ENCODE measurements at places on chromosomes 11 and 22.
A peak's percentile ranks its signal among the peaks of the same experiment; 100 is the strongest.

DNA sequence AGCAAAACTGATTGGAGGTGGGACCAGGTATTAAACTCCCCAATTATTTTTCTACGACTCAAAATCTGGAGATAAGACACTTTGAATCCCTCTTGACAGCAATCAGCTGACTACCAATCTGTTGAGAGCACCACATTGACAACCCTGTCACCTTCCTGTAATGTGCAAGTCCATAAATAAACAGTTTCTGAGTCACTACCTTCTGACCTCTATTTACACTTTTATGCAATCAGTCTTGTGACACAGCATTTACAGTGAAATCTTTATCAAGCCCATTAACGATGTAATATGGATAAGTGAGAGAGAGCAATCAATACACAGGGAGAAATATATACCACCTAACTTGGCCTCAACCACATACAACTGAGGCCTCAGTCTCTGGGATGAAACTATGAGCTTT, 283.7 kb upstream of the ANO5 start:
- DNase-seq, result no peak

DNA sequence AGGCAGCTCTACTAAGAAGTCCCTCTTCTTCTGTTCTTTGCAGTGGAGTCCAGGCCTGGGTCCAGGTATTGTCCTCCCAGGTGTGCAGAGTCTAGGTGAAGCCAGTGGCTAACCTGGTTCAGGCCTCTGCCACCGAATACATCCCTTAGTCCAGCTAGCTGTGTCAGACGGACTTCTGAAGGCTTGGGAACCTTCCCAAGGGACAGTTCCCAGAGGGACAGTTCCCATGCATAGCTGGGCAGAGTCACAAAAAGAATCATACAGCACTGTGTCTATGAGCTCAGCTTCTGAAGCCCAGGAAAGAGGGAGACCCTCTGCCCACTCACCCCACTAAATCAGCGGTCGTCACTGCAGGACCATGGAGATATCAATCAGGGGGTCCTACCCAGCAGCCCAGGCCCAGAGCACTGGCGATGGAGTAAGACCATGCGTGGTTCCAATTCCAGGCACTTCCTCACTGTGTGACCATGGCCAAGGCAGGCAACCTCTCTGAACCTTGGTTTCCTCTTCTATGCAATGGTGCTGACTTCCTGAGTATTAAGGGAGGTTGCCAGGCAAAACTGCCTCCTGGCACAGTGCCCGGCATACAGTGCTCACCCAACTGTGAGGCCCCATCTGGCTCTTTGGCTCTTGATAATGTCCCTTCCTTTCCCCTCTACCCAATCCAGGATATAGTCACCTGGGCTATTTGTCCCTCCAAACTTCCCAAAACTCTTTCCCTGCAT, 3.4 kb downstream of the MS4A10 start:
- DNase-seq, result no peak

DNA sequence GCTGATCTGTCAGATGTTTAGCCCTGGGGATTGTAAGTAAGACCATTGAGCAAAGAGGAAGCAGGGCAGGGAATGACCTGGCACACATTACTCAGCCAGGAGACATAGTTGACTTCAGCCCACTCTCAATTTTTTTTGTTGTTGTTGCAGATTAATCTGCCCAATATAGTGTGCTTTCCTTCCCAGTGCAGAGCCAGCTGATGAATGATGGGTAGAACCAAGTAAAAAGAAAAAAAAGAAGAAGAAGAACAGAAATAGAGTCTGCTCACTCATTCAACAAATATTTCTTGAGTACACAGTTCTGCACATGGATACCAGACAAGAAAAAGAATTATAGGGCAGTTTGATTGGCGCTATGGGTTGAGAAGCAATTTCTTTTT, 292.7 kb downstream of the ETS1 start:
- DNase-seq, result peak; percentile 21

DNA sequence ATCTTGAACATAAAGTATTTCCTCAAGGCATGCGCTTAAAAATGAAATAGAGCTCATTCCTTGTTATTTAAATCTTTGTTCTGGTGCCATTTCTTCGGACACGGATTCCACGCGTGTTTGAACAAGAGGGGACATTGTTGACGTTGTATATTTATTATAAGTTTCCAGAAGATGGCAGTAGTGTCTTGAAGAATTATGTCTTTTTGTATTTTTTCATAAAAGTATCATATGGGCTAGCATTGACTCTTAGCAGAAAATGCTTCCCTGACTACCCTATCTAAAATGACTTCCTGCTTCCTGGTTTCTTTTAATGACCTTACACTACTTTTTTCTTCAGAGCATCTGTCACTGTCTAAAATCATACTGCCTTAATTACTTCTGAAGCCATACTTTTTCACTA, 20.4 kb downstream of the BIRC2 start:
- peak; percentile 16 for DNase-seq

DNA sequence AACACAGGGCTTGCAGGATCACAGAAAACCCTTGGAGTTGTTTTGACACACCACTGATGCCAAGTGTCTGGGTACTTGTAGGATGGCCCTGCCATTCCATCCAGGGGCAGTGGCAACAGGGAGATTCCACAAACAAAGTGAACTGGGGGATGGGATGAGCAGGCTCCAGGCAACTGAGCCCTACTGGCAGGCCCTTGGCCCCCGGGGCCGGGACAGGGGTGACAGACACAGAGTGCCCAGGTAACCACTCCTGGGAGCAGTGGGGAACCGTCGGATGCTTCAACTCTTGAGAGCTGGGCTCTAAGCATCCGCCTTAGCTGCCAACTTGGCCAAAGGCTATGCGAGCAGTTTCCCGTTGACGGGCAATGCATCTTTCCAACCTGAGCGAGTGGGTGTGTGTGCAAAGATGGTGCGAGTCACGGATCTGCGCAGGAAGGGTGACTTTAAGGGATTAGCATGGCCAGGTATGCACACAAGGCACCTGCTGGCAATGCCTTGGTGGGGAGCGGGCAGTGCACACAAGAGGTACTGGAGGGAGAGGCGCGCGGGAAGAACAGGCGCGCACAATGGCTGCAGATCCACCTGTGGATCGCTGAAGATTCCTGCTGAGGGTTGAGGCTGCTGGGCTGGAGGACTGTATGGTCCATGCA, 83.1 kb upstream of the PRODH start:
- no peak for DNase-seq

GRCh38 chr11:134154441-134154840, 69.3 kb downstream of the NCAPD3 start:
- no peak for DNase-seq

DNA sequence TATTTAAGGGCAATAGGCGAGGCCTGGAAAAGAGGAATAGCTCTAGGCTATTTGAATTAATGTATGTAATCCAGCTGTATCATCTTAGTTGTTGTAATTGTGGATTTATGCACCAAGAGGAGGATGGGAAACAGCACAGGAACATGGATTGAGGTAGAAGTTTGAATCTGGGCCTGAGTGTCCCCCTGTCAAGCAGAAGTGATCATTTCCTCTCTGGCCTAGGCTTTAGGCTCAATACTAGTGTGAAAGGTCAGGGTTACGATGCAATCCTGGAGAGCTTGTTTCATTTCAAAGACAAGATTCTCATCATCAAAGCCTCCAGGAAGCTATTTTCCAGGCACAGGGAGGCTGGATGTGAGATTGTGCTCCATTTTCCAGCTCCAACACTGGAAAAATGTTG, 77.9 kb upstream of the HSD17B12 start:
- no peak for DNase-seq

Data from GM03348 (cell line).